ENCODE measurements at places on chromosomes 13 and 19. TPM values are rescaled to one million over a fixed set of nuclear protein-coding genes. Genes with fewer than 3 reads are reported as not detected.

- H3K27me3 ChIP-seq: peaks cover 49% of the 10 kb centered on the region
- no peak overlapping the region for H3K27ac ChIP-seq
- H3K36me3 ChIP-seq: no peaks in the 10 kb centered on the region
- peak; percentile 3 for DNase-seq
- H3K4me1 ChIP-seq: no peaks in the 10 kb centered on the region
Observed at GRCh38 chr19:15010501-15011300, 31.0 kb upstream of the SLC1A6 start.

DNA sequence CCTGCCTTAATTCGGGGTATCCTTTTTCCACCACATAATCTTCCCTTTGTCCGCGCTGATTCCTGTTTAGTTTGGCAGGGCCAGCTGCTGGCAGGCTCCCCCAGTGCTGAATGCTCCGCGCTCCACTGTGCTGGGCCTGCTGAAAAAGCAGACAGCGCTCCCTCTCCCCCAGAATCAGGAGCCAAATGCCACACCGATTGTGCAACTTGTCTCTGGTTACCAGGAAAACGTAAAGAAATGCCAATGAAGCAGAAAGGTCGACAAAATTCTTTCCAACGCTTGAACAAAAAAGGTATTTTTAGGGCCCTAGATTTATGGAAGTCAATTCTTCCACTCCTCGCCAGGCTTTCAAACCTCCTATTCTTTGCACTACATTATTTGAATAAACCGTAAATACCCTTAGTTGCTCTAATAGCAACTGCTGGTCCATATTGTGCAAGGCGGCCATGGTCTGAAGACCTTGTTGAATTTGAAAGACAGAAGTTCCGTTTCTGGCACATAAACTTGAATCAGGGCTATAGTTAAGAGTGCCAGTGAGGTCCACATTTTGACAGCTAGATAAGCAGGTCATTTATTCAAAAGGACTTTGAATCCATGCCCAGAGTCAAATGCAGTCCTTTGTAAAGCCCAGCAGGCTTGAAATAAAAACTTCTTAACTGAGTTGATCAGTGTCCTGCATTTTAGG is 206.7 kb upstream of the RFC3 start:
- peaks cover 34% of the 10 kb centered on the region for H3K4me1 ChIP-seq
- H3K4me3 ChIP-seq: peak overlapping the region; percentile 67
- DNase-seq: no peak
- H3K27me3 ChIP-seq: peaks cover 7% of the 10 kb centered on the region

DNA sequence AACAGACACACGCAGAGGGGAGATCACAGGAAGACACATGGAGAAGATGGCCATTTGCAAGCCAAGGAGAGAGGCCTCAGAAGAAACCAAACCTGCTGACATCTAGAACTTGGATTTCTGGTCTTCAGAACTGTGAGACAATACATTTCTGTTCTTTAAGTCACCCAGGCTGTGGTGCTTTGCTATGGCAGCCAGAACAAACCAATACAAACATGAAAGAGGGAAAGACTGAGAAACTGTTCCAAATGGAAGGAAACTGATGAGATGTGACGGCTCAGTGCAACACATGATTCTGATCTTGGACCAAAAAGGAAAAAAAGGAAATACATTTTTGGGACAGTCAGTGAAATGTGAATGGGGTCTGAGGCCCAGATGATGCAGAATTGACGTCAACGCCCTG is 30.2 kb upstream of the SACS start:
- no peak for DNase-seq
- no peak overlapping the region for H3K4me3 ChIP-seq
- H3K36me3 ChIP-seq: no peaks in the 10 kb centered on the region
- no peaks in the 10 kb centered on the region for H3K27me3 ChIP-seq
- H3K27ac ChIP-seq: no peak overlapping the region

- H3K27ac ChIP-seq: no peak overlapping the region
- H3K4me1 ChIP-seq: no peaks in the 10 kb centered on the region
- H3K36me3 ChIP-seq: peaks cover 43% of the 10 kb centered on the region
- no peak overlapping the region for H3K4me3 ChIP-seq
- H3K27me3 ChIP-seq: no peaks in the 10 kb centered on the region
Observed at GRCh38 chr19:37572203-37572602, 22.4 kb downstream of the ZNF571 start.

DNA sequence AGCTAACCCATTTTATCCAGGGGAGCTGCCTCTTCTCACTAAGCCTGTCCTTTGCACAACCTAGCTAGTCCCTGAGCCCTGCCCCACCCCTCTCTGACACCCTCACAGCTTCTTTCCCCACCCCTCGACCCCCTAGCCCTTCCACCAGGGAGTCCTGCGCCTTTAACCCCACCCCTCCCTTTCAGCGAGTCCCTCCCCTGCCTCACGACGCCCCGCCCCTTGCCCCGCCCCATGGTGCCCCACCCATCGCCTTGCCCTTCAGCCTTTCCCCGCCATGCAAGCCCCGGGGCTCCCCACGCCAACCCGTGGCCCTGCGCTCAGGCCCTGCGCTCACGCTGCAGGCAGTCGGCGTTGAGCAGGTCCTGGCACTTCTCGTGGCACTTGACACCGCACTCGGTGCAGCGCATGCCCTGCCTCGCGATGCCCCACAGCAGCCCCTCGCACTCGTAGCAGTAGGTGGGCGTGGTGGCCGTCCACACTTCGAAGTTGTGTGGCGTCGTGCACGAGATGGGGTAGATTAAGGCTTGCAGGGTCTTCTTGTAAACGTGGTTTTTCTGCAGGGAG is 40.0 kb downstream of the UNC13A start:
- no peak overlapping the region for H3K27ac ChIP-seq
- no peak overlapping the region for H3K4me3 ChIP-seq
- no peak for DNase-seq
- H3K36me3 ChIP-seq: no peaks in the 10 kb centered on the region

DNA sequence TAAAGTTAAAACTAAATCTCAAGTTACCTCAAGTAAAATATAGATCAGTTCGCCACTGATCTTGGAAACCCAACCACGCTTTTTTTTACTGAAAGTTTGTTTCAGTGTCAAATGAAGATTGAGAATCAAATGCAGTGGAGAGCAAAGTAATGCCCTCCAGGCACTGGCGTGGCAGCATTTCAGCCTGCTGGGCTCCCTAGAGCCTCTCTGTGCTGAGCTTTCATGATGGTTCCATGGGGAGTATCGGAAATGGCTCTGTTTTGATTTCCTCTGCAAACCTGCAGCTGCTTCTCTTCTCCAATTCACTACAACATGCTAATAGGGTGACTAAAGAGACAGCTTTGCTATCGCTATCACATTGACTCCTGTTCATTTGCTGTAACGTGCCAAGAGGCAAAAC is 141.6 kb downstream of the FGF14 start:
- H3K36me3 ChIP-seq: no peaks in the 10 kb centered on the region
- DNase-seq: no peak
- H3K4me1 ChIP-seq: no peaks in the 10 kb centered on the region
- H3K4me3 ChIP-seq: no peak overlapping the region

DNA sequence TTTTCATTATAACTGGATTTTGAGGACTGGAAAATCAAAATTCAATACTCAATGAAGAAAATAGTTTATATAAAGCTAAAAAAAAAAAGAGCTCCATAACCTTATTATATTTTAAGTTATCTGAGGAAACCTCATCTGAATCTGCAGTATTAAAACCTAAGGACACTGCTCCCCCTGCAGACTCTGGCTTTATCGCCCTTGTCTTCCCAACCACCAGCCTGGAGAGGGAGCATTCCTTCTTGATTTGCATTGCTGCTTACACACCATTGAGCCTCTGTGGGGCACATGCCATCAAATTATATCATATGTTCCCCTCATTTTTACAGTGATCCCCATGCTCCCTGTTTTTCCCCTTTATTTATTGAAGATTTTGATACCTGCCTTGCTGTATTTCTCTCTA is 871.4 kb upstream of the GPC6 start:
- H3K27ac ChIP-seq: no peak overlapping the region
- H3K27me3 ChIP-seq: no peaks in the 10 kb centered on the region
- no peaks in the 10 kb centered on the region for H3K36me3 ChIP-seq

- peak; percentile 90 for DNase-seq
- no peaks in the 10 kb centered on the region for H3K27me3 ChIP-seq
- peaks cover 36% of the 10 kb centered on the region for H3K4me1 ChIP-seq
- H3K27ac ChIP-seq: peak within 1 kb of the TSS; percentile 95
- H3K36me3 ChIP-seq: peaks cover 22% of the 10 kb centered on the region
Observed at GRCh38 chr13:108215436-108215835, at the start of gene LIG4. Gene LIG4, minus strand, starts transcription at chr13:108215536. Its CDS starts 4,268 bp downstream, at chr13:108211268.

GRCh38 chr19:30161770-30162169 is 210.4 kb upstream of the ZNF536 start:
- no peaks in the 10 kb centered on the region for H3K27me3 ChIP-seq
- H3K4me1 ChIP-seq: no peaks in the 10 kb centered on the region
- H3K4me3 ChIP-seq: no peak overlapping the region
- no peak overlapping the region for H3K27ac ChIP-seq

The PEX11G gene
- 1.5 TPM for total RNA-seq

The TMEM255B gene
- total RNA-seq: 1.8 TPM

Data from activated CD8-positive, alpha-beta T cell treated with anti-CD3 and anti-CD28 coated beads for 36 hours (primary cell).